ENCODE measurements at places on chromosomes 2 and 18.
A peak's percentile ranks its signal among the peaks of the same experiment; 100 is the strongest.

DNA sequence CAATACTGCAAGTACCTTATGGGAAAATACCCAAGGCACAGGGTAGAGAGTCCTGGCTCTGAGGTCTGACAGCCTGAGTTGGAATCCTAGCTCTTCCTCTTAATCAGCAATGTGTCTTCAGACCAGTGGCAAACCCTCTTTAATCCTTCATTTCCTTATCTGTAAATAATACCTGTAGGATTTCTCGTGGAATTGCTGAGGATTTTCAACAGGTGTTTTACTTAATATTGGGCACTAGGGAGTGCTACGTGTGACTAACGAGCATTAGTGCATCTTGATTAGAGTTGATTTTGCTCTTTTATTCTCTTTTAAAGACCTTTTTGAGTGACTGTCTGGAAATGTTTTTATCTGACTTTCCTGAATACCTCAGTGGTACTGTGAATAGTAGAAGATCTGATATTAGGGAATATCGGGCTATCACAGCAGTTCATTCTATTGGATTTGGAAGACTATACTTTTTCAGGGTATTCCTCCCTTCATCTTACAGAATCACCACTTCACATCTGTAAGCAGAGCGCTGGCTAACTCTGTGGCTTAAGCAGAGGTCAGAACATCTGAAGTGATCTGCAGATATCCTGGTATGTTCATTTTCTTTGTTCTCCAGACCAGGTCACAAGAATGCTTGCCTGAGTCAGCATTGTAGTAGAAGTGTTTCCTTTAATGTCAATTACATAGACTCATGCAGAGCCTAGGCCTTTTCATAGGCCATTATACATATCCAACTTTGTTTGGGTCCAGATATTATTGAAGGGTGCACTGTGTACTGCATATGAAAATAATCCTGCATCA is 49.1 kb downstream of the ARHGAP28 start:
- DNase-seq: no peak

GRCh38 chr2:68368654-68369336 is 3.7 kb downstream of the PLEK start:
- DNase-seq: no peak

GRCh38 chr2:25960920-25961319 is 21.4 kb downstream of the KIF3C start:
- DNase-seq: no peak

- DNase-seq: no peak
These were observed 123.5 kb upstream of the HS6ST1 start for GRCh38 chr2:128442053-128442751.

DNA sequence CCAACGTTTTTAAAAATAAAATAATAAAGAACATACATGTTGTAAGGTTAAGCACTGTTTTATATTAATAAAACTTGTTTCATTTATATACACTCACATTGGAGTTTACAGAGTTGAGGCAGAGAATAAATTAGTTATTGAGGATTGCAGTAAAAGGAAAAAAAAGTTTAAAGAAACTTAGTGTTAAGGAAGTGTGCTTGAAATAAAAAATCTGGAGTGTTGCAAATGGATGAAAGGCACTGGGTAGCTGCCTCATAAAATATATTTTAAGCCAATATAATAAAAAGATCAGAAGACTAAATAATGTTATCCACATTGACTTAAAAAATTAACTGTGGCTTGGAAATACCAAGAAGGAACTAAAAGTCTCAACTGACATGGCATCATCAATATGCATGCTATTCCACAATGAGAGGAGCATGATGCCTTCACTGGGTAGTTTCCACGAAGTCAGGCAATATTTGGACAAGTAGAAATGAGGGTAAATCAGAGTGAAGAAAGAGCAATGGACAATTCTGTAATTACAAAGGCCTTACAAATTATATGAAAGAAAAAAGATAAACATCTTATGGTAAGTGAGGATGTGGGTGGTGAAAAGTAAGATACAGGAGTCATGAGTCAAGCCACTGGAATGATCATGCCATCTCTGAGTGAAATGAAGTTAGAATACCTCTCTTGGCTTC is 2.5 kb downstream of the GALNT3 start:
- no peak for DNase-seq

DNA sequence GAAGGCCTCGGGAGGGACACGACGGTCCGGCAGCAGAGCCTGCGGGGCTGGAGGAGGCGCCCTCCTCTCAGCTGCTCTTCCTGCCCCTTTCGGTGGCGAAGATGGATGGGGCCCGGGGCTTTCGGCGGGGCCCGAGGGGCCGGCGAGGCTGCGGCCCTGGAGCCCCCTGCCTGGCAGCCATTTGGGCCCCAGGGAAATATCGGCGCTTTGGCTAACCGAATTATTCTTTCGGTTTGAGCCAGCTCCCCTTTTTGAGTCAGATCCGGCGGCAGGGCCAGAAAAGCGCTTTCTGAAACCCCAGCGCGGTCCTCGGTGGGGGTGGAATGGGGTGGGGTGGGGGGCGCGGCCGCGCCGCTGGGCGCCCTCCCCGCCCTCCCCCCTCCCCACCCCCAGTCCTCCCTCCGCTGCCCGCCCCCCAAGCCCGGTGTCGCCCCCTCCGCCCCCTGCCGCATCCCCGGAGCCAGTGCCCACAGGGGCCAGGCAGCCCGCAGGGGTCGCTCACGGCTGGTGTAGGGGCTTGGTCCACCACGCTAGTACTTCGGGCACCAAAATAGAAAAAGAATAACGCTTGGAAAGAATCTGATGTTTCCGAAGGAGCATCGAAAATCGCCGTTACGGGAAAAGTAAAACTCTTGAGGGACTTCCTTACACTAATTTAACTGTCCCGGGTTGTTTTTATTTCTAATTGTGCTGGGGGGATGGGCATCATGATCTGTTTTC is 9.1 kb upstream of the ARID5A start:
- peak; percentile 65 for DNase-seq

DNA sequence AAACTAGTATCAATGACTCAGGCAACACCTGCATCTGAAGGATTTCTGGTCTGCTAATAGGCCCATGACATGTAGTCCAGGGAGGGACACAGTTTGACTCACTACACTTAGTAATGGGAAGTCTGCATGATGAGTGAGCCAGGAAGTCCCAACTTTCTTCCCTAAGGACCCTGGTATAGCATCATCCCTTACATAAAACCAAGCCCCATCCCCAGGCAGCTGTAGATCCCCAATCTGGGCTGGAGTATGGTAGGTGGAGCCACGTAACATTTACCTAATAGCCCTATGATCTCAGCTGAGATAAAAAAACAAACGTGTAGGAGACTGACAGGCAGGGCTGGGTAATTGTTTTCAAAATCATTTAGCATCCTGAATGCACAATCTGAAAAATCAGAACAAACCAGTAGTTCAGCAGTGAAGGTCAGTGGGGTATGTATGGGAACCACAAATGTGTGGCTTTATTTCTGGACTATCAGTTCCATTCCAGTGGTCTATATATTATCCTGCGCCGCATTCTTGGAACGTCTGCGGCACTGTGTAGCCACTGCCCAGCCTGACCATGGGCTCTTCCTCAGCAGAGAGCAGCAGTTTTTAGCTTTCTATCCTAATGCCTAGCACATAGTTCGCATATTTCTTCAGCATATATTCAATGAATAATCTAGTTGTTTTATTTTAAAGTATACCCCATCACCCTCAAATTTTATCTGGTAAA is 33.5 kb downstream of the EPB41L3 start:
- no peak for DNase-seq

- DNase-seq: no peak
These were observed 76.6 kb downstream of the TLK1 start for GRCh38 chr2:171084128-171084527.

- DNase-seq: no peak
These were observed 1216.1 kb upstream of the FAM98A start for GRCh38 chr2:34815052-34815741.

Data from muscle of back (tissue), 13 donors.